Renal cortical epithelial cell (primary cell): ENCODE measurements at places on chromosomes 3 and 15.

- DNase-seq = peak; percentile 65
Measured at GRCh38 chr3:151873398-151873797, at the start of gene SUCNR1. TSS of gene SUCNR1 (plus strand) at chr3:151873643. CDS start at chr3:151879893, 6,250 bp downstream.

DNA sequence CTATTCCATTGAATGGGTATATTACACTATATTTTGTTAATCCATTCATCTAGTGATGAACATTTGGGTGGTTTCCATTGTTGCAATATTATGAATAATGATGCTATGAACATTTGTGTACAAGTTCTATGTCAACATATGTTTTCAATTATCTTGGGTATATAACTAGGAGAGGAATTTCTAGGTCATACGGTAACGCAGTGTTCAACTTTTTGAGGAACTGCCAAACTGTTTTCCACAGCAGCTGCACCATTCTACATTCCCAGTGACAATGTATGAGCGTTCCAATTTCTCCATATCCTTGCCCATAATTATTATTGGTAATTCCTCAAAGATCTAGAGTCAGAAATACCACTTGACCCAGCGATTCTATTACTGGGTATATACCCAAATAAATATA is 24.1 kb upstream of the RORA start:
- no peak for DNase-seq

- no peak for DNase-seq
Measured at GRCh38 chr3:108780235-108780634, 23.0 kb upstream of the RETNLB start.

DNA sequence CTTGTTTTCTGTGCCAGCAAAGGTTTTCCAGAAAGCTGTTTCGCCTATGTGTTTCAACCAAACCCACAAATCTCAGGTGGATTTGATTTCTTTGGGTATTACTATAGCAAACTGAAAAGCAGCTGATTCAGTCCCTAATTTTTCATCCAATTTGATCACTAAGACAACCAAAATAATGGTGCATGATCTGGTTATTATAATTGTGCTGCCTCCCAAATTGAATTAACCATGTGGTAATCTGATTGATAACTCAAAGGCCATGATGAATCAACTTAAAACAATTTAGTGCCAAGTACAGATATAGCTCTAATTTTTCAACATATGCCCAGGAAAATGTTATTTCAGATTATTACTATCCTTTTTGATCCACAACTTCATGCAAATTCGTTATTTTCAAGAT is 30.6 kb downstream of the PRTG start:
- DNase-seq = no peak

DNA sequence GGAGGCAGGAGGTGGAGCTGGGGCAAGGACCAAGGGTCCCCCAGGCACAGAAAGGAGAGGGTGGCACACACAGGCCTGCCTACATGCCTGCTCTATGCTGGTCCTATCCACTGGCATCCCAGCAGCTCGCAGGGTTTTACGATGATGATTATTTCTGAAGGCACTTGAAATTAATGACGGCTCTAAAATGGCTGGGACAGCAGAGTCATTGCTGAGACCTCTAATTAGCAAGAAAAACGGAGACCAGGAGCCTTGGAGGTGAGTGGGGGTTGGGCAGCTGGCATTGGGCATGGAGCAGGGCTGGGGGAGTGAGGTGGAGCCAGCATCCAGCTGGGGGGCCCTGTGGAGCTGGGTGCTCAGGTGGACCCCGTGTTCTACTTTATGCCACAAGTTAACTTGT is 3.5 kb upstream of the LINGO1 start:
- DNase-seq = no peak
